ENCODE measurements at places on chromosomes 2 and 18.

DNA sequence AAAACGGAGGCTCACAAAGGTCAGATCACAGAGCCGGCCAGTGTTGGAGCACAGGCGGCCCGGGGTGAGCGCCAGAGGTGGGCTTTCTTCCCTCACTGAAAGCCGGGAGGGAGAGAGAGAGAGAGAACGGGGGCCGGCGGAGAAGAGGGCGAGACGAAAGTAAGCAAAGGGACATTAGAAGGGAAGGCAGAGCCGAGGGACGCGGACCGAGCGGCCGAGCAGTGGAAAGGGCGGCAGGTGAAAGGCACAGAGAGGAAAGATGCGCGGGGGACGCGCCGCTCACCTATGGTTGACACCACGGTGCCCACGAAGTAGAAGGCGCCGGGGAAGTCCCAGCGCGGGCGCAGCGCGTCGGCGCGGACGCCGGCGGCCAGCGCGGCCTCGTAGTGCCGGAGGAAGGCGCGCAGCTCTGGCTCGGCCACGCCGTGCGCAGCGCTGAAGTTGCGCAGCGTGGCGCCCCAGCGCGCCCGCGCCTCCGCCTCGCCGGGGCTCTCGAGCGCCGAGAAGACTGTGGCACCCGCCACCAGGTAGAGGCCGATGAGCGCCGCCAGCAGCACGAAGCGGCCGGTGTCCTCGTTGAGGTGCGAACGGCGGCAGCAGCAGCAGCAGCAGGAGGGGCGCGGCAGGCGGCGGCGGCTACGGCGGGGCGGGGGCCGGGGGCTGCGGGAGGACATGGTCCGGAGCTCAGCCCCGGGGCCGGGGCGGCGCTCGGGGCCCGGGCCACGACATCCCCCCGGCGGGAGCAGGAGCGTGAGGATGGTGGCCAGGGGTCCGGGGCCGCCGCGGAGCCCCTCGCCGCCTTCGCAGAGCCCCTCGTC lies 166.9 kb downstream of the MSH2 start:
- no peak for DNase-seq

- no peak for DNase-seq
Measured at GRCh38 chr18:64238076-64238475, 89.2 kb upstream of the LINC00305 start.

- peak; percentile 93 for DNase-seq
Measured at GRCh38 chr2:12587729-12588522, 128.8 kb upstream of the TRIB2 start.

DNA sequence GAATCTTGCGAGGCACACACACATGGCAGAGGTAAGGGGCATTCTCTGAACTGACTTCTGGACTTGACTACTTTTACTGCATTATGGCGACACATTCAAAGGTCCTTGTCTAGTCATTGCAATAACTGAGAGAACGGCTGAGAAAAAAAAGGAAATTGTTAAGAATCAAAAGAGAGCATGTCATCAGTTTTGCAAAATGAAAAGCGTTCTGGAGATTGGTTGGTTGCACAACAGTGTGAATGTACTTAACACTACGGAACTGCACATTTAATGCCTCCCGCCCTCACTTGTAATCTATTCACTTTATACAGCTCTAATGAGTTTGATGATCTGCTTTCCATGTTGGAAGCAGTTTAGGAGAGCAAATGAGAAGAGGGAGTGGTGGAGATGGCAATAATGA lies 68.5 kb upstream of the NFU1 start:
- DNase-seq = no peak

- DNase-seq = no peak
Measured at GRCh38 chr2:182592691-182593393, 123.2 kb upstream of the DNAJC10 start.

GRCh38 chr2:47034973-47035609 lies 119.5 kb upstream of the MCFD2 start:
- DNase-seq = no peak

DNA sequence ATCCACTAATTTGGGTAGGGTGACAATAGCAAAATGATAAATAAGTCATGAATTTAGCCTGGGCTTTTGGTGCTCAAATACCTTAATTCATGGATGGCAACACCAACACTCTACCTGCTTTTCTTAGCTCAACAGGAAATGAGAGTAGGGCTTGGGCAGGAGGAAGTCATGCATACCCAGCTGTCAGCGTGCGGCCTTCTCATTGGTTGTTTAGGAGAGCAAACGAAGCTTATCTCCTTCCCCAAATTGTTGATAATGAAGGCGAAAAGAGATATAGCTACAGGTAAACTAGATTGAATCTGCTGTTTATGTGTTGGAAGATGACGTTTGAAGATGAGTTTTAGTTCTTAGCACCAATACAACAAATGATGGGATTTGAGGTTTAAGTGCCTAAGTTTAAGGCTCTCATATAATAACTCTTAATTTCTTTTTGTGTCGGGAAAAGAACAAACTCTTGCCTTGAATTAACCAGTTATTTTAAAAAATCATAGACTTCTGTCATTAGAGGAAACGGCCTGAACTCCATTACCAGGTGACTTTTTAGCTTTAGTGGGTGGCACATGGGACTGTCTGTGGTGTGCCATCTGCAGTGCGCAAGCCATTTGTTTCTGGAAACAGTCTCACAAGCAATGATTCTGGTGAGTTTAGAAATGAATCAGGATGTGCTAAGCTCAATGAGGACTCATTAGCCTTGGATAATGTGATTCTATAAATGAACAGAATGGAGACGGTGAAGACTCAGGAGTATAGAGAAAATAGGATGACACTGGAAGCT lies 19.8 kb downstream of the MAP4K4 start:
- no peak for DNase-seq

GRCh38 chr2:85704800-85705679 lies 10.9 kb downstream of the GNLY start:
- no peak for DNase-seq

DNA sequence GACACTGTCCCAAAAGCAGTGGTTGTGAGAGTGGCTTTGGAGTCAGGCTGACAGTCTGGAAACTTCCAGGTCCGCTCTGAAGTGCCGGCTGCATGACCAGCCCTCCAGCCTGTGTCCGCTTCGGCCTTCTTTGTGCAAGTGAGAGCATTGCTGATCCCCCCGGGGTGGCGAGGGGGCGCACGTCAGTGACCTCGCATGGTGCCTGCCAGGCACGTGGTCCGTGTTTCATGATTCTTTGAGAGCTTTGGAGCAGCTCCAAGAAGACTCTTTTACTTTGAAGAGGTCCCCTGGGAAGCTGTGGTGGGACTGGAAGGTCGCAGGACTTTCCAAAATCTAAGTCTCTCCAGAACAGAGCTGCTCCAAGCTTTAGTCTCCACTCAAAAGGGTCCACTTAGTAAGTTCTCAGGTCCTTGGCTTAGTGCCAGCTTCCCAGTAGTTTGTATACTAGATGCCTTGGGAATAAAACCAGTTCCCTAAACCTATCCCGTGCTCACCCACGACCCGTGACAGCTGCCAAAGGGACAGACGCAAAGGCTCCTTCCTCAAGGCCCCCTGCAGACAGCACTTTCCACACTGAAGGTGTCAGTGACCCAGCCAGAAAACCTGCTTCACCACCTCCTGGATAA lies 68.8 kb downstream of the ADI1 start:
- DNase-seq = no peak

DNA sequence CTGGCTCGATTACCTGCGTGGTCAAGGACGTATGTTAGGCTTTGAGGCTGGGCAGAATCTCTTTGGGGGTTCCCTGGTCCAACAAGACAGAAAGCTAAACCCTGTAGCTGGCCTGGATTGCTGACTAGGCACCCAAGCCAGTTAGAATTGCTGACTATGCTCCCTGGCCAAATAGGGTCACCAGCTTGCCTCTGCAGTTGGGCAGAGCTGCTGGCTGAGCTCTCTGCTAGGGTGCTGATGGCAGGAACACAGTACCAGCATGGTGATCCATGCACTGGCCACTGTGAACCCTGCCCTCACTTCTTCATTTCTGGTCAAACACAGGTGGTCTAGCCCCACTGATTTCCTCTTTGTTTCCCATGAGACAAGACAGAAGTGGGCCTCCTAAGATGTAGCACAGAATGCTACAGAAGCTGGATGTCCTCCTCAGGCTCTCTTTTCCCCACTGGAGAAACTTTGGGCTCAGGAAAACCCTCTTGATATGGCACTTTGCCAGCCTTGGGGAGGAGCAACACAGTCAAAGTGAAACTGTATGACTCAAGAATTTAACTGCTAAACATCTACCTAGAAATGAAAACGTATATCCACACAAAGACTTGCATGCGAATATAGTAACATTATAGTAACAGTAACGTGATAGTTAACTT lies 20.8 kb downstream of the SP140L start:
- DNase-seq = no peak

GRCh38 chr18:66687635-66688034 lies 83.7 kb upstream of the CDH19 start:
- DNase-seq = no peak

Measured in brain microvascular endothelial cell (primary cell).